Myocyte (in vitro differentiated cells): ENCODE measurements at places on chromosomes 2 and 18. TPM values are rescaled to one million over a fixed set of nuclear protein-coding genes. Genes with fewer than 3 reads are reported as not detected.

TPO gene
- not detected in 2 replicates for total RNA-seq

FHOD3 gene
- 23.2 and 57.5 TPM in 2 replicates for total RNA-seq

RAB11FIP5 gene
- total RNA-seq = 87.2 and 111 TPM in 2 replicates

- DNase-seq = peak; percentile 54
Observed at GRCh38 chr2:240355001-240355891, 80.2 kb upstream of the GPC1 start.

IL36G gene
- total RNA-seq = not detected in 2 replicates

PDE11A gene
- total RNA-seq = 1.2 TPM in 2 replicates

DNA sequence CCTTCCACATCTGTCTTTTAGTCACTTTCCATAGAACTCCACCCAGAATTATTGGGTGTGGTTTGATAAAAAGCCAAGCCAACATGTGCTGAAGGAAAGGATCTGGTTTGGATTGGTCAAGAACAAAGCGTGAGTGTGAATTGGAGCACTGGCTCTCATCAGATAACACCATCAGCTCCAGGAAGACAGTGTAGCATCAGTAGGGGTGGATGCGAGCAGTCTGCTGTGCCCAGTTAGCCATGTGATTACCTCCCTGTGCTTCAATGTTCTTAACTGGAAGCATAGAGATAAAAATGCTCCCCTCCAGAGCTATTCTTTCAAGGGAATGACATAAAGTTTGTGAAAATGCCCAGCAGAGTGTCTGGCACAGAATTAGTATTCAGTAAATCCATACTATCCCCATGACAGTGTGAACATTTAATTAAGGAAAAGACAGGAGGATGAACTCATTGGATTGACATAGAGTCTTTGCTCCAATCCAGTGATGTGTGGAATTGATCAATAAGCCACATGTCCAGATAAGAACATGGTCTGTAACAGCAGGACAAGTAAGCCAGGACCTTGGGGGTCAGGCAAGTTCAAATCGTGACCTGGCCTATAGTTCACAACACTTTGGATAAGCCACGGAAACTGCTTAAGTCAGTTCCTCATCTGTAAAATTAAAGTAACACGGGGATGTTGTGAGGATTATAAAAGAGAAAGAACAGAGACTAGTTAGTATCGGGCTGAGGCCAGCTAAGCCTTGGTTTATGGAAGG, 68.0 kb downstream of the FAM124B start:
- no peak for DNase-seq

- DNase-seq = no peak
Observed at GRCh38 chr2:20880221-20880771, 57.4 kb upstream of the LDAH start.

GRB14 gene
- 0.43 and 0.52 TPM in 2 replicates for total RNA-seq

DNA sequence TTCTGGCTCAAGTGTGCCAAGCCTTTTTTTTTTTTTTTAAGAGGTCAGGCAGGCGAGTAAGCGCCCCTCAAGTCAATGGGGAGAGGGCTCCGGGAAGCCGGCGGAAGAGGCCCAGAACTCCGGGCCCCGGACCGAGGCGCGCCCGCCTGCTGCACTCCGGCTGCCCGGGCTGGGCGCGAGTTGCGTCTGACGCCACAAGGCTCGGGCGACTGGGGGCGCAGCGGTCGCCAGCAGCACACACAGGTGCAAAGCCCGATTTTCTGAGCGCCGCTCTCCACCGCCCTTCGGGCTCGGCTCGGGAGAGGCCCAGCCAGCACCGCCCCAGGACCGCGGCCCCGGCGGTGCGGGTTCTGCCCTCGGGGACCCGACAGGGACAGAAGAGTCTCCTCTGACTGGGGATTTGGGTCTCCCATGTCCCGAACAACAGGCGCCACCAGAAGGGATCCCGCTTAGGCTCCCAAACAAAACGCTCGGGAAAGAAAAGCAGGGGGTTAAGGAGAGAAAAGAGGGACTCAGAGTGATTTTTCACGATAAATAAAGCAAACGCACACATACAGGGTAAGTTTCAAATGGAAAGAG, 787 bp downstream of the ERBB4 start:
- peak; percentile 8 for DNase-seq

RGPD3 gene
- 0.16 and 0.64 TPM in 2 replicates for total RNA-seq

- peak; percentile 53 for DNase-seq
Observed at GRCh38 chr18:47968006-47968676, 37.7 kb upstream of the SMAD2 start.

DNA sequence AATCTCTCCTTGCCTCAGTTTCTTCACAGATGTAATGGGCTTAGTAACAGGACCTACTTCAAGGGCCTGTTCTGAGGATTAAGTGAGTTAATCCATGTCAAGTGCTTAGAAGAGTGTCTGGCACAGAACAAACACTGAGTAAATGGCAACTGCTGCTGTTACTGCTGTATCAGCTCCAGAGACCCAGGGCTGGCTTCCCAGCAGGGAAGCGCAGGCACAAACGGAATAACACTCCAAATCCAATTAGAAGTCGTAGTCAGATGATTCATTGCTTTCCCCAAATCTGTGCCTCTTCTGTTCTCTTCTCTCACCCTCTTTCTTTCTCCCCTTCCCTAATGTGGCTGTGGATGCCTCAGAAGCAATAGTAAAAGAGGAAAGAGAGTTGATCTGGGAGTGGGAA, 101.1 kb upstream of the FZD7 start:
- DNase-seq = peak; percentile 48

- DNase-seq = no peak
Observed at GRCh38 chr2:15763822-15764682, 172.4 kb downstream of the DDX1 start.

GRCh38 chr2:222134654-222135053, 164.1 kb downstream of the PAX3 start:
- no peak for DNase-seq

- DNase-seq = no peak
Observed at GRCh38 chr2:120251880-120252224, 800 bp upstream of the RALB start.

- DNase-seq = no peak
Observed at GRCh38 chr2:111095434-111095833, 25.3 kb upstream of the BCL2L11 start.

- peak; percentile 26 for DNase-seq
Observed at GRCh38 chr18:13003466-13003896, 12.3 kb downstream of the CEP192 start.

DNA sequence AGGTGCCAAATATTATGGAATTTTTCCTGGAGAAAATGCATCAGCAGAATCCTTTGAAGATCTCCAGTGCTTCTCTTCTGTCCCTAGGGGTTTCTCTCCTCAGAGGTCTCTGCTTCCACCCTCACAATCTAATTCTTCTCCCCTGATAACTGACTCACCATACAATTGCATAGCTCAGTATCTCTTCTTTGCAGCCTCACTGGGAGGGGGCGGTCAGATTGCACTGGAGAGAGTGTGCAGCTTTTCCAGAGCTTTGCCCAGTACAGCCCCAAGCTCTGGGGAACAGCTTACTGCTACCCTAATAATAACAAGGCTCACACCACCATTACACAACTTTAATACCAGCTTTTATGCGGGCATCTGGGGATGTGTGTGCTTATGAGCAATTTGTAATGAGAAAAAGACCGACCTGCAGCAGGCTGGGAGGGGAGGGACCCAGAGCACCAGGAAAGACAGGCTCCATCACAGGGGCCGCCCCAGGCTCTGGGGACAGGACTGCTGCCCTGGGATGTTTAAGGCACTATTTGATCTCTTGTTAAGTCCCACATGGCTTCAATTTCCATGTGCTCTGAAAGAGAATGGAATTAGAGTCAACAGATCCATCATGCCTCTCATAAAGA, 276.6 kb upstream of the SIX2 start:
- no peak for DNase-seq

KLF7 gene
- 8.1 and 12.2 TPM in 2 replicates for total RNA-seq

- DNase-seq = no peak
Observed at GRCh38 chr2:180705122-180705521, 275.3 kb upstream of the UBE2E3 start.

DNA sequence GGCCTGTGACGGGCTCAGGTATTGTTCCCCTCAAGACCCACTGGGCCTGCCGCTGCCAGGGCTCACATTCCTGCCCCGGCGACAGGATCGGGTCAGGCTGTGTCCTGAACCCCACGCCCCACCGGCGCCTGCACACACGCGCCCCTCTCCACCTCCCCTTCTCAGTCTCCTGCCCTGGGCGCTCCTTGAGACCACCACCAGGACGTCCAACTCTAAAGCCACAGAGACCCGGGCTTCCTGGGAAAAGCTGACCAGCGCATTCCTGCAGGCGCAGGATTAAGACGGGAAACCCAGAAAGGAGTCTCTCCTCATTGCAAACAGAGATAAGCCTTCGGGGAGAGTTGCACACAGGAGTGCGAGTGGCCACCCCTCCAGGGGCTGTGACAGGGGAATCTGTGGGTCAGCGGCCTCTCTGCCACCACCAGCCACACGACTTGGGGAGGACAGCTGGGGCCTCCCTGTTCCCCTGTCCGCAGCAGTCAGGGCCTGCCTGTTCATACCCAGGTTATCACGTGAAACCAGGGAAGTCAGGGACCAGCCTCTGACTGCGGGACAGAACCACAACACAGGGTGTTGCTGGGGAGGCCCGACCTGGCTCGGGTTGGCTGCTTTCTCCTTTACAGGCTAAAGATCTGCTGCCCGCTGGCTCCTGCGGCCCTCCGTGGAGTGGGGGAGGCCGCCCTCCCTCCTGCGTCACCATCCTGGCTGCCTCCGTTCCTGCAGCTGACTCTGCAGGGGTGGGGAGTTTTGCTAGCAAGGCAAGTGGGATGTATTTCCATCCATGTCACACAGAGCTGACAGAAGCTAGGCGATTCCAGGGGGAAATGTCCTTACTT, 88.8 kb downstream of the ZCCHC2 start:
- DNase-seq = peak; percentile 31

DES gene
- total RNA-seq = 10,265 and 13,585 TPM in 2 replicates

DNA sequence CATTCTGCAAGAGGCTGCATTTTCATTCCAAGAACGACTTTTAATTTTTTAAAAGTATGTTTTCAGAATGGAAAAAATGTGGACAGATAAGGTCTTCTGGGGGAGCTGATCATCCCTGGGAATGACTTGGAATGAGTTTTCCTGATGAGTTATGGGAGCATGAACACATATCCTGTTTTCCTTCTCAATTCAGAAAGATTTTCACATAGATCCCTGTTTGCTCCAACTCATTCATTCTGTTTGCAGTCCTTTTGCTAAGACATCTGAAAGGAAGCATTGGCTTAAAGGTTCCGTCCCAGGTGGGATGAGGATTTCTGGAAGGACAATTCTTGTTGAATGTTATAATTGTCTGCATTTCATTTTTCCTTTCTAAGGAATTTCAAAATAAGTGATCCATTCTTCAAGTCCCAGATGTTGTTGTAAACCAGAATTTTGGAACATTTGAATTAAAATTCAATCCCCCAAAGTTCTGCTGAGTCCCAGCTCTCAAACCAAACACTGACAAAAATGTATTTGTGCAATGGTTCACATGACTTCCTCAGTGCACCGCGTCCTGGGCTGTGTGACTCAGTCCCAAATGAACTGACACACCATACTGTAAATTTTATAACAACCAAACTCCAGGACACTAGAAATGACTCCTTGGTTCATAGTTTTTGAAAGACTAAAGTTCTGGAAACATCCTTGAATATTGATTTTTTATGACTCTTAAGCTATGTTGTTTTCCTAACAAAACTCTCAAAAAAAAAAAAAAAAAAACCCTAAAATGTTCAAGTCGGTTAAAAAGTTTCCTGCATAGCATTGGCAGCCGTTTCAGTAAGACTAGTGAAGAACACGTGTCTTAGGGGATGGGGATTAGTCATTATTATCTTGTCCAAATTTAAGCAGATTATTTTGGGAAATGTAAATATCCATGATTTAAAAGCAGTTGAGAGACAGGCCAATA, 281.8 kb upstream of the TCF4 start:
- DNase-seq = no peak

DNA sequence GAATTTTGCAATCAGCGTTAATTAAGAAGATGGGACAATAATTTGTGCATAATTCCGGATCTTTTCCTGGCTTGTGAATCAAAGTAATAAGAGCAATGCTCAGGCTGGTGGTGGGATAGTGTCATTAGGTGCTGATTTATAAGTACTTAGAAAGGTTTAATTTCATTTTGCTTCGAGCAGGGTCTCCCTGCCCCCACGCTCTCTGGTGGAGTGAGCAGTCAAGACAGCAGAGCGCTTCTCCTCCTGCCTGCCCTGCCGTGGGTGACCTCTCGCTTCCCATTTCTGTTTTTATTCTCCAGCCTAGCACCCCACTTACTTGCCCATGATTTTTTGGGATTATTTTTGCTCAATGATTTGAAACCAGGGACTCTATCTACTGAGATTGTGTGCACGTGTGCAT, 7.1 kb downstream of the ASB18 start:
- no peak for DNase-seq

DNA sequence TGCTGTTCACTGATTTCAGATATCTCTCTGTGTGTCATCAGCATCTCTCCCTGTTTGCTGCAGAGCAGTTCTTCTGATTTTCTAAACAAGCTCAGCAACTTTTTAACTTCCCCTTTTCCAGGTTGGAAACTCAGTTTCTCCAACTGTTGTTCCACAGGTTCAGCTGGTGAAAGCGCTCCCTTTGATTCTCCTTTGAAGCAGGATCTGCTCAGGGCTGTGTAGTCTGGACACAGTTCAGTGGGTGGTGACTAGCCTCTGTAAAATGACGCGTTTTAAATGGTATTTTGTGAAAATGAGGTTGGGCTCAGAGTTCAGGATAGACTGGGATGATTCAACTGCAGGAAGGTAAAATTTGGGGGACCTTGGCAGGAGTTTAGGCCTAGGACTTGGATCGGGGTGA, 106.3 kb downstream of the TRIM43 start:
- no peak for DNase-seq

RNU2-63P gene
- not detected in 2 replicates for total RNA-seq

GRCh38 chr2:198953328-198953727, 504.4 kb downstream of the SATB2 start:
- DNase-seq = no peak

RPS27A gene
- total RNA-seq = 1,356 and 1,476 TPM in 2 replicates

- DNase-seq = no peak
Observed at GRCh38 chr2:181697126-181697525, 16.8 kb upstream of the NEUROD1 start.

DNA sequence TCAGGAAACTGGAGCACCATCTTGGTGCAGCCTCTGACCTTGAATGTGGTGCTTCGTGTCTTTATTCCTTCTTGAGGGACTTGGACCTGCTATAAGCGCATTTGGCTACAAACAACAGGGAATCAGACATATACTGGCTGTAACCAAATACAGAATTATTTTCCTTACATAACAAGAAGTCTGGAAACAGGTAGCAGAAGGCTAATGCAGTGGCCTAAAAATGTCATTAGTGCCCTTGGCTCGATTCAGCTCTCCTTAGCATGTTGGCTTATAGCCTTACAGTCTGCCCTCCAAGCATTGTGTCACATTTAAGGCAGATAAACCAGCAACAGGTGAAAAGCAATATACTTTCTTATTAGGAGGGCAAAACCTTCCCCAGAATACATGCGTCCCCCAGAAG, 655.4 kb downstream of the XIRP2 start:
- no peak for DNase-seq

- DNase-seq = no peak
Observed at GRCh38 chr2:113070606-113070975, 2.8 kb downstream of the IL1F10 start.

ASB18 gene
- total RNA-seq = 0.24 and 0.31 TPM in 2 replicates

GRCh38 chr2:198374375-198375082, 570.1 kb downstream of the PLCL1 start:
- DNase-seq = peak; percentile 77
